ENCODE measurements at places on chromosomes 6 and 20.
A peak's percentile ranks its signal among the peaks of the same experiment; 100 is the strongest.

DNA sequence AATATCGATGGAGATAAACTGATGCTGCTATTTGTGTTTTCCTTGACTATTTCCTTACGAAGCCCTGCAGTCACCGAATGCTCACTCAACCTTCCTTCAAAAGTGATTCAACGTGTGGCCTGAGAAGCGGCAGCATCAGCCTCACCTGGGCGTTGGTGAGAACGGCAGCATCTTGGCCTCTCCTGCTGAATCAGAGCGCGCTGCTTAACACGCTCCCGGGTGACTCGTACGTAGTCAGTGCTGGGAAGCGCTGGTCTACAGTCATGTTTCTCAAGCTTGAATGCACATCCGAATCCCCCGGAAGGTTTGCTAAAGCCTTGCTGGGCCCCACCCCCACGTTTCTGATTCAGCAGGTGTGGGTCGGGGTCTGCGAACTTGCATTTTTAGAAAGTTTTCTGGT, 214.1 kb upstream of the RREB1 start:
- H3K36me3 ChIP-seq: no peaks in the 10 kb centered on the region
- H3K4me3 ChIP-seq: no peak overlapping the region
- DNase-seq: no peak
- H3K4me1 ChIP-seq: no peaks in the 10 kb centered on the region

- H3K4me1 ChIP-seq: no peaks in the 10 kb centered on the region
- H3K36me3 ChIP-seq: peaks cover 6% of the 10 kb centered on the region
- H3K27me3 ChIP-seq: no peaks in the 10 kb centered on the region
- DNase-seq: no peak
- no peak overlapping the region for H3K27ac ChIP-seq
- no peak overlapping the region for H3K4me3 ChIP-seq
Measured at GRCh38 chr20:62949962-62950361, 2.5 kb upstream of the SLC17A9 start.

- H3K27ac ChIP-seq: no peak overlapping the region
- H3K27me3 ChIP-seq: no peaks in the 10 kb centered on the region
- H3K36me3 ChIP-seq: no peaks in the 10 kb centered on the region
- H3K4me3 ChIP-seq: no peak overlapping the region
Measured at GRCh38 chr20:9160331-9160730, 91.4 kb downstream of the PLCB4 start.

GRCh38 chr6:88910922-88911778, 52.3 kb downstream of the RNGTT start:
- H3K27me3 ChIP-seq: no peaks in the 10 kb centered on the region
- no peak for DNase-seq
- no peak overlapping the region for H3K27ac ChIP-seq
- H3K36me3 ChIP-seq: no peaks in the 10 kb centered on the region
- no peak overlapping the region for H3K4me3 ChIP-seq

DNA sequence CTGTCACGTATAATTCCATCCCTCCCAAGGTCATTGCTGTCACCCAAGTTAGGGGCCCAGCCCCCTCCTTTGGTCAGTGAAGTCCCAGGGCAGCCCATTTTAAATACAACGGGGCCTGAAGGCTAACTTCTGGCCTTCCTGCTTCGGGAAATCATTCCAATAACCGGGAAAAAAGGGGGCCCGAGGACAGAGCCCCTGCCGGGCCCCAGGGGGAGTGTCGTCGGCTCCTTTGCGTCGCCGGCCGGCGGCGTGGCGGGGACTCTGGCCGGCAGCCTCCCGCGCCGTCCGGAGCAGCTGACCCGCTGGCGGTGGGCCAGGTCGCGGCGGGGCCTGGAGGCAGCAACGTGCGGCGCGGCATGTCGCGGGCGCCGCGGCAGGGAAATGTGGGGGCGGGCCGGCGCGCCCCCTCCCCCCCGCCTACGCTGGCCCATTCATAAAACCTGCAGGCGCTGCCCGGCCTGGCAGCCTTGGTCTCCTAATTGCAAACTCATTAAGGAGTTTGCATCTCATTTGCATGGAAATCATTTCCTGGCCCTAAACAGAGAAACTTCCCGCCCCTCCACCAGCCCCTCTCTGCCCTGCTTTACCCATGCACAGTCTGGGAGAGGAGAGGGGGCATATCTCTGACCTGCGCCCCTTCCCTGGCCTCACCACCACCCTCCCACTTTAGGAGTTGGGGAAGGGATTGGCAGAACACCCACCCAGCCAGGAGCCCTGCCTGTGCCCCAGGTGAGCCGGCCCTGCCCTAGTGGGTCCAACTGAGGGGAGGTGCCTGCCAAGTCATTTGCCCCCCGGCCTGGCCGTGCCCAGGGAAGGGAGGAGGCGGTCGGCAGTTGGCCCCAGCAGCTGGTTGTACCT, 50.7 kb downstream of the MRPL14 start:
- H3K27ac ChIP-seq: peak overlapping the region; percentile 44
- no peak overlapping the region for H3K4me3 ChIP-seq
- no peak for DNase-seq
- H3K36me3 ChIP-seq: no peaks in the 10 kb centered on the region
- H3K27me3 ChIP-seq: no peaks in the 10 kb centered on the region

DNA sequence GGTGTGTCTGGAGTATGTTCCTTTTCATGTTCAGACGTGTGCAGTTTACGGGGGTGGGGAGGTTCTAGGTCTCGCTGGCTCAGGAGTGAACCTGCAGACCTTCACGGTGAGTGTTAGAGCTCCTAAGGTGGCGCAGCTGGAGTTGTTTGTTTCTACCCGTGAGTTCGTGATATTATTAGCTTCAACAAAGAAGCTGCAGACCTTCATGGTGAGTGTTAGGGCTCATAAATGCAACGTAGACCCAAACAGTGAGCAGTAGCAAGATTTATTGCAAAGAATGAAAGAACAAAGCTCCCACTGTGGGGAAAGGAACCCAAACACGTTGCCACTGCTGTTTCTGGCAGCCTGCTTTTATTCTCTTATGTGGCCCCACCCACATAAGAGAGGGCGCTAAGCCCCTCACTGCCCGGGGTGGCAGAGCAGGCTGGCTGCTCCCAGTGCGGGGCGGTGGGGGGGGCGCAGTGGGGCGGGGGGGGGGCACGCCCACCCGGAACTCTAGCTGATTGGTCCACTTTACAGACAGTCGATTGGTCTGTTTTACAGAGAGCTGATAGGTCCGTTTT, 41.3 kb upstream of the GMPR start:
- H3K36me3 ChIP-seq: no peaks in the 10 kb centered on the region
- H3K4me1 ChIP-seq: no peaks in the 10 kb centered on the region
- DNase-seq: no peak
- H3K4me3 ChIP-seq: 0 out of 2 replicates have a peak overlapping the region, but pooled peaks have one; percentile 7
- no peak overlapping the region for H3K27ac ChIP-seq

DNA sequence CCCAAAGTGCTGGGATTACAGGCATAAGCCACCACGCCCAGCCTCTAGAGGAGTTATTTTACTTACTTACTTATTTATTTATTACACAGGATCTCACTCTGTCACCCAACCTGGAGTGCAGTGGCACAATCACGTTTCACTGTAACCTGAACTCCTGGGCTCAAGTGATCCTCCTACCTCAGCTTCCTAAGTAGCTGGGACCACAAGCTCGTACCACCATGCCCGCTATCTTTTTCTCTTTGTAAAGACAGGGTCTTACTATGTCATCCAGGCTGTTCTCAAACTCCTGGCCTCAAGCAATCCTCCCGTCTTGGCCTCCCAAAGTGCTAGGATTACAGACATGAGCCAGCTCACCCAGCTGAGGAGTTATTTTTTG, 1.6 kb upstream of the TRIB3 start:
- peaks cover 17% of the 10 kb centered on the region for H3K4me1 ChIP-seq
- no peaks in the 10 kb centered on the region for H3K27me3 ChIP-seq
- no peaks in the 10 kb centered on the region for H3K36me3 ChIP-seq
- no peak overlapping the region for H3K4me3 ChIP-seq
- no peak for DNase-seq

- H3K27ac ChIP-seq: peak overlapping the region; percentile 39
- DNase-seq: no peak
- peaks cover 23% of the 10 kb centered on the region for H3K4me1 ChIP-seq
Measured at GRCh38 chr6:147222160-147222838, 18.1 kb downstream of the STXBP5 start.

GRCh38 chr20:20482453-20482852, 114.5 kb downstream of the INSM1 start:
- H3K27ac ChIP-seq: no peak overlapping the region
- H3K4me1 ChIP-seq: no peaks in the 10 kb centered on the region
- no peak for DNase-seq
- no peak overlapping the region for H3K4me3 ChIP-seq
- no peaks in the 10 kb centered on the region for H3K27me3 ChIP-seq

DNA sequence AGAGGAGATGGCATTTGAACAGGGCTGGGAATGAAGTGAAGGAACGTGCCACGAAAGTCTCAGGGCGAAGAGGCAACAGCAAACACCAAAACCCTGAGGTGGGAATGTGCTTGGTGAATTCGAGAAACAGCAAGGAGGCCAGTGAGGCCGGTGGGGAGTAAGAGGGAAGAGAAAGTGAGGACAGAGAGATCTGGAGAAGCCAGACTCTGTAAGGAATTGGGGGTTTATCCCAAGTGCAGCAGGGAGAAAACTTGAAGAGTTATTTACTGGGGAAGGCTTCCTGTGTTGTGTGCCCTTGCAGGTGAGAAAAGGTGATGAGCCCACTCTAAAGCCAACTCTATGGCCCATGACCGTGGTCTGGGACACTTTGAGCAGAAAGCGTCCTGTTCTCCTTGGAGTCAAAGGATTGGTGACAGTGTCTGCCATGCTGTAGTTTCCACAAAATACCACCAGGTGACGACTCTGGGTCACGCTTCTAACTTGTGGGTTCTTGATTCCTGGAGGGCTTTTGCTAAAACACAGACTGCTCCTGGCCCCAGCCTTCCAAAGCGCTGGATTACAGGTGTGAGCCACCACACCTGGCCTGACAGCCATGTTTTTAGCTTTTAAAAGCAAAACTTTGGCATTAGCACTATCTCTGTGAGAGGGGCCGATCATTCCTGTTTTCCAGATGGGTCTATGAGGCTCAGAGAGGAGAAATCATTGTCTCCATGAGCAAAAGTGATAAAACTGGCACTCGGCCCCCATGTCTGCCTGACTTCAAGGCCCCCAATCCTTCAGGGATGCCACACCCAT, 18.0 kb upstream of the CSNK2A1 start:
- no peak overlapping the region for H3K4me3 ChIP-seq
- no peaks in the 10 kb centered on the region for H3K27me3 ChIP-seq
- H3K4me1 ChIP-seq: no peaks in the 10 kb centered on the region

DNA sequence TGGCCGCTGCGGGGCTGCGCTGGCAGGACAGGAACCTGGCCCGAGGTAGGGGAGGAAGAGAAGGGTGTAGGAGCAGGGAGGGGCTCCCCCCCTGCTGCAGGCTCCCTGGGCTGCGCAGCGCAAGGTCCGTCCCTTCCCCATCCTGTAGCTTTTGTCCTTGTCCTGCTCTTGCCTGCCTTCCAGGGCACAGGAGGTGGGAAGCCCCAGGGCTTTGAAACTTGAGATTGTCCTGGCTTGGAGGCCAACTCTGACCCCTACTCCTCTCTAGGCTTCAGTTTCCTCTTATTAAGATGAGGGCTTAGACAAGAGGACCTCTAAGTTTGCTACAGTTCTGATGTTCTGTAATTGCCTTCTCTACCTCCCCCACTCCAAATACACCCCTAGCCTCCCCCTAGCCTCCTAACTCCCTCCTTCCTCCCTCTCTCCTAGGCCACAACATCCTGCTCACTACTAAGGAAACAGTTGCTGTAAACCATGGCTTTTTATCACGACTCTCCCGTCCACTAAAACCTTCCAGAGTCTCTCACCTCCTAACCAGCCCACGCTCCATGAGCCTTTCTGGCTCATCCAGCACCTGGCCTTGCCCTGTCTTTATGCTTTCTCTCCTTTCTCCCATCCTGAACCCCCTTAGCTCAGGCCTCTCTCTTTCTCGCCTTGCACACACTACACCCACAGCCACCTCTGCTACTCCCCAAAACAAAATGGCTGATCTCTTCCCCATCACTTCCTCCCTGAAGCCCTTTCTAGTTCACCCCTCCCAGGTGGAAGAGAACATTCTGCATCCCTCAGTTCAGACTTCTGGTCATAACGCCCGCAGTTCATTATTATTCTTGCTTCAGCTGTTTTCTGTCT, 10.2 kb downstream of the UNC5CL start:
- peak overlapping the region; percentile 91 for H3K27ac ChIP-seq
- no peak overlapping the region for H3K4me3 ChIP-seq
- H3K36me3 ChIP-seq: no peaks in the 10 kb centered on the region
- DNase-seq: no peak
- peaks cover 19% of the 10 kb centered on the region for H3K4me1 ChIP-seq
- H3K27me3 ChIP-seq: no peaks in the 10 kb centered on the region

- H3K4me1 ChIP-seq: peaks cover 3% of the 10 kb centered on the region
- no peaks in the 10 kb centered on the region for H3K27me3 ChIP-seq
- H3K4me3 ChIP-seq: no peak overlapping the region
- H3K27ac ChIP-seq: no peak overlapping the region
- H3K36me3 ChIP-seq: no peaks in the 10 kb centered on the region
Measured at GRCh38 chr6:57207872-57208271, 14.2 kb downstream of the RAB23 start.

- peaks cover 2% of the 10 kb centered on the region for H3K36me3 ChIP-seq
- H3K4me1 ChIP-seq: peaks cover 28% of the 10 kb centered on the region
- H3K27ac ChIP-seq: peak overlapping the region; percentile 74
- peak overlapping the region; percentile 97 for H3K4me3 ChIP-seq
Measured at GRCh38 chr6:42049948-42050296, 402 bp upstream of the TAF8 start.

GRCh38 chr6:70531133-70531532, 35.6 kb upstream of the SDHAF4 start:
- no peak overlapping the region for H3K4me3 ChIP-seq
- no peak overlapping the region for H3K27ac ChIP-seq
- DNase-seq: no peak
- no peaks in the 10 kb centered on the region for H3K4me1 ChIP-seq
- H3K27me3 ChIP-seq: no peaks in the 10 kb centered on the region
- no peaks in the 10 kb centered on the region for H3K36me3 ChIP-seq

DNA sequence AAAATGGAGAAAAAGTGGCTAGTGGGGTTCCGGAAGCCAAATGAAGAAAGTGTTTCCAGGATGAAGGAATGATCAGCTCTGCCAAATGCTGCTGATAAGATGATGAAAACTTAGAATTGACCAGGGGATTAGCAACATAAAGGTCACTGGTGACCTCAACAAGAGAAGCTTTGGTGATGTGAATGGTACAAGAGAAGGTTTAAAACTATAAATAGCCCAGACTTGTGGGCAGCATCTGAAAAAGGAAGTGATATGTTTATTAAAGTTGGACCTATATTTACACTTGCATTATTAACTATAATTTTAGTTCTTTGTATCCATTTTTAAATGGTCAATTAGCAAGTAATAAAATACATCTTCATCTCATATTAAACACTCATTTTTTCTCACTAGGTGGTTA, 45.1 kb downstream of the CGA start:
- H3K36me3 ChIP-seq: no peaks in the 10 kb centered on the region
- no peak overlapping the region for H3K27ac ChIP-seq
- no peak overlapping the region for H3K4me3 ChIP-seq
- no peaks in the 10 kb centered on the region for H3K4me1 ChIP-seq

- no peaks in the 10 kb centered on the region for H3K4me1 ChIP-seq
- no peak overlapping the region for H3K27ac ChIP-seq
- H3K27me3 ChIP-seq: no peaks in the 10 kb centered on the region
- DNase-seq: no peak
Measured at GRCh38 chr6:44110005-44110676, 17.1 kb downstream of the MRPL14 start.

Measured in Panc1 (cell line).